ENCODE measurements at places on chromosomes 3 and 15.

DNA sequence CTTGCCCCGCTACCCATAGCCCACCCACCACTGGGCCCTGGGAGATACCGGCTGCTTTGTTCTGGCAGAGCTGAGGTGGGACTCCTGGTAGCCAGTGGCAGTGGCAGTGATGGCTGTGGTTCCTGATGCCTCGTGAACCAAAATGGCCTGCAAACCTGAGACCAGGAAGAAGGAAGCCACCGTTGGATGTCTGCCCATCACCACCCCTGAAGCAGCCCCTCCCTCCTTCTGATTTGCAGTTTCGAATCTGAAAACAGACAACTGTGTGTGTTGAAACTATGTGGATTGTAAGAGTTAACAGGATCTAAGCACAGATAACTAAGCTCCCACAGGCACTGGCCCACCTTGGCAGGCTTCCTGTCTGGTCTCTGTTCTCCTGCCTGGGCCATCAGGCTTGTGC is 66.6 kb downstream of the NUP210 start:
- DNase-seq, result no peak

- no peak for DNase-seq
Observed at GRCh38 chr3:181687731-181688130, 24.0 kb upstream of the SOX2 start.

DNA sequence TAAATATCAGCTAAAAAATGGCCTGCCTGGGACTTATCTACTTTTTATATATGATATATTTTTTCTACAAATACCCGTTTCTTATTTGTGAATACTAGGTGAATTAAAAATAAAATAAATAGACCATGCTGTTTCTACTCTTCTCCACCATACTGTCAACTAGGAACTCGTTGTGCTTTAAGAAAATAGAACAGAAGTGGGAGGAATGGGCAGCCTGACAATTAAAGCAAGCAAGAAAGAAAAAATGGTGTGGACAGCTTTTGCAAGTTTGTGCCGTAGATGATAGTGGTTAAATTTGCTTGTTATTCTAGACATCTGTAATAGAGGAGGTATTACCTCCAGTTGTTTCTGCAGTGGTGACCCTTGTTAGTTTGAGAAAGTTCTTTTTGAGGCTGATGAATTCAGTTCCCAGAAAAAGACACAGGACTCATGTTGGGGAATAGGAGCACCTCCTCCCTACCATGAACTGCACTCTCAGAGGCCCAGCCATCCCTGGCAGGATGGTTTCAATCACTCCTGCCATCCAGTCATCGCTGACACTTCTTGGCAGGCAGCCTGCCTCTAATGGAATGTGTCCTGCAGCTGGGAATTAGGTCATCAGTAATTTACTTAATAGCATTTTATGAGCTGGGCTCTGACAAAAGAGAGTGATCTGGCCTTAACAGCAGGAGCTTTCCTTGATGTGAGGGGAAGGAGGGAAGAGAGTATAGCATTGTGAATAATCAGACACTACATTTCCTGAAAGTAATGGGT is 105.0 kb upstream of the GAP43 start:
- DNase-seq, result no peak

DNA sequence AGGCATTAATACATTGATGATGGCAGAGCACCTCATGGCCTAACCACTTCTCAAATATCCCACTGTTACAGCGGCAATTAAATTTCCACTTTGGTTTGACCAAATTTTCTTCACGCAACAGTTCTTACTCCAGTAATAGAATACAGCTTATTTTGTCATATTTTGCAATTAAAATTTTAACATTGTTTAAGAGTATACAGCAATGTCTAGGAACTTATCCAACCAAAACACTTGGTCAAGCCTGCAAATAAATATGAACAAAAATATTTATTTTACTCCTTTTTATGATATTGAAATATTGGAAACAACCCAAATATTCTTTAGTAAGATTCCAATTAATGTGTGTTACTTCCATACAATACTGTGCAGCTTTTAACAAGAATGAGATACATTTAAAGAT is 45.3 kb upstream of the C3orf80 start:
- DNase-seq, result no peak

- DNase-seq, result no peak
Observed at GRCh38 chr3:24128199-24129005, 183.3 kb downstream of the NR1D2 start.

- no peak for DNase-seq
Observed at GRCh38 chr3:49566312-49566711, 12.0 kb downstream of the BSN start.

DNA sequence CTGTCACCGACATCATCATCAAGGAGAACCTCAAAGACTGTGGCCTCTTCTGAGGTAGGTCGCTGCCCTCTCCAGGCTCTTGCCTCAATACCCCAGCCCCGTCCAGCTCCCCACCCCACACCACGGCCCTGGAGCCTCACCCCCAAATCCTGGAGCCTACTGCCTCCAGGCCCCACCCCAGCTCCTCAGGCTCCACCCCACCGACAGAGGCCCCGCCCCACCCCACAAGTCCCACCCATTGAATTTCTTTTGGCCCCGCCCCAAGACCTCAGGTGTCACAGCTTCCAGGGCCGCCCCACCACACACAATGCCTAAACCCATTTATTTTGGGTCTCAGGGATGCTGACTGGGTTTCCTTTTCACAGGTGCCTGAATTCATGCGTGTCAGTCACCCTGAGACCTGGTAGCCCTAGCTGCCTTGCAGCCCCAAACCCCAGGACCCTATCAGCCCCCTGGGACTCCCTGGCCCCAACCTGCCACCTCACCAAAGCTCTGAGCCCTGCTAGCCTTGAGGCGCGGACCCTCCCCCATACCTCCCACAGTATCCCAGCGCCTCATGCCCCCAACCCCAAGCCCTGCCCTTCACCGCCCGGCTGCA is 3.6 kb downstream of the GNAT1 start:
- DNase-seq, result no peak

DNA sequence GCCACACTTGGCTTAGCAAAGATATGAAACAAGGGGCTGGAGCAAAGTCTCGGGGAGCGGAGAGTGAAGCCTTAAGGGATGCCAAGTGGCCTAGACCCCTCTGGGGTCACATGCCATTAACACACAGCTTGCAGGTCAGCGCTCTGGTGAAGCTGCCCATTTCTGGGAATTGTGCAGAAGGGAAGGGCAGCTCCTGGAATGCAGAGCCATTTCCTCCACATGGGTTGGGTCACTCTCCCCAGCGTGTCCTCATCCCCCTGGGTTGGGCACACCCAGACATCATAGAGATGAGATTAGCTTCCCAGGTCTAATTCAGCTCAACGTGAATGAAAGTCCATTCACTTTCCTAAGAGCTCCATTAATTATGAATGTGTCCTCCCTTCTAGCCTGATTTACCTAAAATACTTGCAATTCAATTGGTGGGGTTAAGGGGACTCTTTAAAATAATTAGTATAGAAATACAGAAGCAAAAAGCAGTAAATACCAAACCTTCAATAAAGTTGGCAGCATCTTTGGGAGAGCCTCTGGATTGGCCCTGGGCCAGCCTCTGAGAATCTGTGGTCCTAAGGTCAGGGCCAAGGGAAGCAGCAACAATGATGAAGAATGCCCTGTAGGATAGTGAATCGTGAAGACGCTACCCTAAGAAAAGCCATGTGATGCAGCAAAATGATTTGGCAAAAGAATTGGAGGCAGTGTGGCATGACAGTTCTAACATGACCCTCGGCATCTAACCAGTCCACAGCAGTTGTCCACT is 17.8 kb downstream of the MRAS start:
- no peak for DNase-seq

DNA sequence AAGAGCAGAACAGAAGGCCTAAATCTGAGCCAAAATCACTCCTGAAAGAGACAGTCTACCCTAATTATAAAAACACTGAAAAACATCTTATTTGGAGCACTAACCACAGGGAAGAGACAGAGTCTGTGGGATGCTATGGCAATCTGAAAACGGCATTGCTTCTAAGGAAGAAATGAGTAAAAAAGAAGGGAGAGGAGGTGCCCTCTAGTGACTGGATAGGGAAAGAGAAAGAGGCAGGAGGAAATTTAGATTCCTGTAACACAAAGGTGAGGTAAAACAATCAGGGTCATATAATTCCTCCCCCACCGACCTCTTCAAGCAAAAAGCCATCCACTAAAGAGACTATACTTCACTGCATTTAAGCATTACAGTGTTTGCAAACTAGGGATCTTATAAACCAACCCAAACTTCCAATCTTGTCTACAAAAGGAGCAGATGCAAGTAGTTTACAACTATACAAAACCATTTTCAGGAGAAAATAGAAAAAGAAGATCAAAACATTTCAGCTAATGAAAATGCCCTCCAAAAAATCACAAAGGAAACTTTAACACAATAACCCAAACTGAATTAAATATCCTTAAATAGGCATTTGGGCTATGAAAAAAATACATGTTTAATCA is 32.6 kb downstream of the HACD2 start:
- peak; percentile 38 for DNase-seq

DNA sequence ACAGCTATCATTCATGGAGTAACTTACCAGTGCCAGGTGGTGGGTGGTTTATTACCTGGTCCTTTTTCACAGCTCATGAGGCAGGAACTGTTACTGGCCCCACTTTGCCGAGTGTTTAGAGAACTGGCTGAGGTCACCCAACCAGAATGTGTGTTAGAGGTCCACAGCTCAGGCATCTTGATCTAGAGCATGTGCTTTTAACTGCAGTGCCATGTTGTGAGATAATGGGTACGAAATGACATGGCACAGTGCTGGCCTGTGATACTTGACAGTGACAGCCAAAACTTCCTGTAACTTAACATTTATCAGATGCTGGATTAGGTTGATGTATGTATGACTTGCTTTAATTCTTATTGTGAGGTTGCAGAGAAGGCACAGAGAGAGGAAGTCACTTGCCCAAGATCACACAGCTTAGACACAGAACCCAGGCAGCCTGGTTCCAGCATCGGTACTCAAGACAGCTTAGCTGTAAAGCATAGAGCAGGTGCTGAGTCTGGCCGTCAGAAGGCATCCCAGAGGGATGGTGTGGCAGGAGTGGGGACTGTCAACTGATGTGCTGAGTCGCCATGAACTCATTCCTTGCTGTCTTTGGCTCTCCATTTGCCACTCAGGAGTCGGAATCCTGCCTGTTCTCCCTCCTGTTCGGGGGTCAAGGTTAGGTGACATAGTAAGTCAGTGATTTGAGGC is 9.6 kb downstream of the MCM2 start:
- DNase-seq, result no peak

DNA sequence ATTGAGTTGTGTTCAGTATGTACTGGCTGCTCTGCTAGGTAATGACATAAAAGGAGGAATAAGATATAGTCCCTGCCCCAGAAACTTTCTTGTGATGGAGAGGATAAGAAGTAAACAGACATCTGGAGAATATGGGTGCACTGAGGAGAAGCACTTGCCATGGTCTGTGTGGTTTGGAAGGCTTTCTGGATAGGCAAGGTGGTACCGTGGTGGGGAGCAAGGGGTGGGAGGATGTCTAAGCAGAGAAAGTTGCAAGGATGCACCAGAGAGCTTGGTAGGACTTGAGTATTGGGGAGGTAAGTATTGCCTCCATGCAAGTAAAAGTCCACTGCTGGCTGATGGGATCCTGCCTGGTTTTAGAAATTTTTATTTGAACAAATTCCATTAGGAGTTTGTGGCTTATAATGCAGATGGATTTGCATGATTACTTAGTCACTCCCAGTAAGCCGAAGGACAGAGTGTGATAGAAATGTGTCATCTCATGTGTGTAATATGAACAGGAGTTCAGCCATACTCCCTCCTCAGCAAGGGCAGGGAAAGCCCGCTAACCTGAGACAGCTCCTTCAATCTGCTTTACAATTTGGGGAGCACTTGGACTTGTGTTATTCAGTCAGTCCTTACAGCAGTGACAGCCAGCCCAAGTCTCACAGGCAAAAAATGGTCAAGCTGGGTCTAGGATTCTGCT is 53.6 kb downstream of the CLSTN2 start:
- DNase-seq, result no peak

GRCh38 chr3:37630441-37630840 is 231.2 kb upstream of the CTDSPL start:
- DNase-seq, result no peak

- no peak for DNase-seq
Observed at GRCh38 chr3:106587551-106587950, 718.7 kb upstream of the CBLB start.

GRCh38 chr3:12451481-12451880 is 32.8 kb upstream of the TSEN2 start:
- DNase-seq, result no peak

DNA sequence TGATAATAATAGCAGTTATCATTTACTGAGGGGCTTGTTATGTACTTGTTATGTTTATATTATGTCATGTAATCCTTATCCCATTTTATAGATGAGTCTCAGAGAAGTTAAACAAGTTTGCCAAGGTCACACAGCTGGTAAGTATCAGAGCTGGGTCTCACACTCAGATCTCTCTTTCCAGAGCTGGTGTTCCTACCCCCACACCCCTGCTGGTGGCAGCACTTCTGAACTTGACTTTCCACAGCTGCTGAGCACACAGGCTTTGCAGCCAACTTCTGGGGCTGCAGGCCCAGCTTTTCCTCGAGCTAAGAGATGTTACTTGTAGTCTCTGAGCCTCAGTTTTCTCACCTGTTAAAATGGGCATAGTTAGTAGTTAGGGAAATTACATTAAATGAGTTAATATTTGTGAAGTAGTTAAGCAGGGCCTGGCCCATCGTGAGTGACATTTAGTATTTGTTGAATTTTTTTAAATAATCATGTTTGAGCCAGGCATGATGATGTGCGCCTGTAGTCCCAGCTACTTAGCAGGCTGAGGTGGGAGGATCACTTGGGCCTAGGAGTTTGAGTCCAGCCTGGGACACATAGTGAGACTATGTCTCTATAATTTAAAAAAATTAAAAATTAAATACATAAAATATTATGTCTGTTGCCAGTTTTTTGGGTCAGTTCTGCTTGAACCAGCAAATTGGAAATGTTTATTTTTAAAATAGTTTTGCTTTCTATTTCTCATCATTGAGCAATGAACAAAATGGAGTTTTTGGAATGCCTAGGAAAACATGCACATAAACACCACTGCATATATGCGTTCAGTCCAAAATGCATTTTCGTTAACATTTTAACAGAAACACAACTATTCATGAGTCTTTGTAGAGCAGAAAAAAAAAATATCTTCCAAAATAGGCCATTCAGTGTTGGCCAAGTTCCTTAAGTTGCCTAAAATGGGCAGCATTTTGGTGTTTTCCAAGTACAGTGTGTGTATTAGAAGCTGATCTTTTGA is 87.3 kb downstream of the SMAD6 start:
- peak; percentile 0 for DNase-seq

GRCh38 chr3:185797108-185797881 is 27.5 kb downstream of the IGF2BP2 start:
- no peak for DNase-seq

DNA sequence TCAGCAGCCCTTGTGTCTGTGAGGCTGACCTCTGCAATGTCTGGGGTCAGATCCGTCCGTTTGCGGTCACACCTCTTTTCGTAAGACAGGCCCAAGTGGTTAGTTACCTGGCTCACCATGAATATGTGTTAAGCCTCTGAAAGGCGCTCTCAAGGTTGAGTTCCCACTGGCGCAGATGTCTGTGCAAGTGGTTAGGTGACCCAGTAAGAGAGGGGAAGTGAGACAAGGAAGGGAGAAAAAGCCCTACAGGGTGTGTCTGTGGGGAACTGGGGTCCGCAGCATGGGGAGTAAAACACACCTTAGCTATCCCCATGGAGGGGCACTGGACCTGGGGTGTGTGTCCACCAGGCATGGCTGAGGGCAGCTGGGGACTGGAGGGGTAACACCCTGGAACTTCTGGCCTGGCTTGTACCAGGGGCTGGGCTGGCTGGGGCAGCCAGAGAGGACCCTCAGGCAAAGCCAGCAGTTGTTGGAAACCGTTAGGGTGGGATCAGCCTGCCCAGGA is 391.6 kb upstream of the PROK2 start:
- DNase-seq, result no peak

GRCh38 chr15:41238100-41238499 is 7.0 kb downstream of the CHP1 start:
- no peak for DNase-seq

All from NCI-H1694 treated with DMSO at 0.1 percent for 48 hours (cell line).